ENCODE measurements at places on chromosomes 2 and 18.
A peak's percentile ranks its signal among the peaks of the same experiment; 100 is the strongest.

DNA sequence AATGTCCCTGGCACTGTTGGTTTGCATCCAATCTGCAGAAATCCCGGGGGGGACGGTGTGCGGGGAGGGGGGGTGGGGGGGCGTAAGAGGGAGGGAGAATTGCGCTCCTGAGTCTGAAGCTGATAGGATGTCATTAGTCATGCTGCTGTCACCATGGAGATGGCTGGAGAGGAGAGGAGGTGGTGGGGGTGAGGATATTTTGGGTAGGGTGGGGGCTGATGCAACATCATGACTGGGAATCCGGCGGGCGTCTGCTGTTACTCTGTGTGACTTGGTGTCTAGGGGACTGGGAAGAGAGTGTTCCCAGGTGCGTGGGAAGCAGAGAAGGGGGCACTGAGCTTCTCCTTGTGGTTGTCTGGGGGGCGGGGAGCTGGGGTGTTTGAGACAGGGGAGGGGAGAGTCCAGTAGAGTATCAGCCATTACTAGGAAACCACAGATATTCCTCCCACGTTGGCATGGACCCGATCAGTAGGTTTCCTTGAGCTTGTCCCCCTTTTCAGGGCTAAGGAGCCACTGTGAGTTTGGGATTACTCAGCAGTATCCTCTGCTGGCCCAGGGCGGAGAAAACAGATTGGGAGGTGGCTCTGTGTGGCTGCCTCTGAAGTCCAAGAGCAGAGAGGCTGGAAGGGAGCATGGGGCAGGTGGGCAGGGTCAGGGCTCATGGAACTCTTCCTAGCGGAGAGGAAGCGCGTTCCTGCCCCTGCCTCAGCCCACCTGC, 18.9 kb downstream of the TET3 start:
- no peak for DNase-seq

DNA sequence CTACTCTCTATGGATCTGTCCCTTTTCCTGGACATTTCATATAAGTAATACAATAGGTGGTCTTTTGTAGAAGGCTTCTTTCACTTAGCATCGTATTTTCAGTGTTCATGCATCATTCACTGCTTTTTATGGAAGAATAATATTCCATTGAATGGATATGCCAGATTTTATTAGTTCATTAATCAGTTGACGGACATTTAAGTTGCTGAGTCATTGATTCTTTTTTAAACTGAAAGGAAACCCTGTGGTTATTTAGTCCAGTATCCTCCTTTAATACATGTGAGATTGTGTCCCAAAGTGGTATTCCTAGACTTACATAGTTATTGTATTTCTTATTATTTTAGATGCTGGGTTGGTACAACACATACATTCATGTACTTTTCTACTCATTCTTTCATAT, 162.1 kb upstream of the UNC80 start:
- DNase-seq, result no peak

DNA sequence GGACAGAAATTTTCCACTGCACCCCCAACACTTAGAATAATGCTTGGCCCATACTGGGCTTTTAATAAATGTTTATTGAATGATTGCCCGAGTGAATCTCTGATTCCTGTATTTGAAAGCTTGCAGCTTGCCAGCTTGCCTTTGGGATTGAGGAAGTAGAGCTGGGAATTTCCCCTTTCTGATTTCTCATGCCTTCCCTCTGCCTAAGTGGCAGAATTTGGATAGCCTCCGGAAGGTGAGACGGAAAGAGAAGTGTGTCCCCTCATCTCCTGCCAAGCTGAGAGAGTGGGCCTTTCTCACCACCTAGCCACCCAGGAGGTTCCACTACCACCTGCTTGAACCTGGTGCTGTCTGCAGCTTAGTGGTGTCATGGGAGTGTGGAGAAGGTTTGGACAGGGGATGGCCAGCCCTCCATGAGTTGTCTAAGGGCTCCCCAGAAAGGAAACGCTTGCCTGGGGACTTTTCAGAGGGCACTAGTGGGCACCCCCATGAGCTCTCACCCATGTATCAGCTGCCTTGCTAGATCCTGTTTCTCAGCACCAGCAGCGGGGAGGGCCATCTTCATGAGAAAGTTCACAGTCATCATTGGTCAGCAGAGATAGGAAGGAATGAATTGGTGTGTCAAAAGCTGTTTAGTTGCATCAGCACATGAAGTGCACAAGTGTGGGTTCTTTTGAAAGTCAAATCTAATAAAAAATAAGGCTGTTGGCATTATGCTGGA, 8.6 kb upstream of the NCOA1 start:
- no peak for DNase-seq

- DNase-seq, result no peak
Observed at GRCh38 chr2:164662066-164662465, 40.8 kb upstream of the GRB14 start.

DNA sequence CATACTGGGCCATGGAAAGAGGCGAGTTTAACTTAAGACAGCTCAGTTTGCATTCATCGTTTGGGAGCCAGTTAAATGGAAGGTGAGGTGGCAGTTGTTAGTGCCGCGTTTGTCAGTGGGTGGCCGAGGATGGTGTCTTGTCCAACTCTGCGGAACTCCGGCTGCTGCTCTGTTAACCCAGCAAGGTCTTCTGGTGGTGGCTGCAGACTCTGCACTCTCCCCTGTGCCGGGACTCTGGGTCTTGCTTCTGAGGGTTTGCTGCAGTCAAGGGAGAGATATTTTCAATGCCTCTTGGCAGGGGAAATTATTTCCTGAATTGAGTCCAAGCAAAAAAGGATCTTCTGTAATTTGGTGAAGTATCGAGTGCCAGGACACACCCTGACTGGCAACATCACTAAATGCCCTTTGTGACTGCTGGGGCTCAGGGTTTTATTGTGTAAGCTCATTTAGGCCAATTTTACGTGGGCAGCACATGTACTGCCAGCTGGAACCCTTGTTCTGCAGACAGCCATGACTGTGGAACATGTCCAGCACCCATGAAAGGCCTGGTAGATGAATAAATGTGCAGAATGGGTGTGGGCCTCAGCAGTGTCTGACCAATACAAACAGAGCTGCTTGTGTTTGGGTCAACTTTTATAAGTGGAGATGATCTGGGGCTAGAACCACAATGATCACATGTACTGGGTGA, 58.1 kb downstream of the IL1R2 start:
- DNase-seq, result no peak

- DNase-seq, result no peak
Observed at GRCh38 chr2:220499225-220499624, 871.8 kb downstream of the SLC4A3 start.

DNA sequence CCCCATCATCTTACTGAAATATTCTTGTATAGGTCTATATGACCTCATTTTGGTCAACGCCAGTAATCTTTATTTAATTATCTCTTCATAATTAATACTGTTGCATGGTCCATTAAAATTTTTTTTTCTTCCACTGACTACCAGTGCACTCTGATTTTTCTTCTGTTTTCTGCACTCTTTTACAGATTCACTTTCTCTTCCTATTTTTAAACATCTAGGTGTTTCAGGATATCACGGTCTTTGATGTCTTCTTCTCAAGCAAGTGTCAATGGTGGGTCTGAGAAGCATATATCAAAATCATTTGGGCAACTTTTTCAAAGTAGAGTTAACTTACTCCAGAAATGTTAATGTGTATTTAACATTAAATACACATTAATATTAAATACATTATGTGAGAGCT, 51.4 kb downstream of the CCDC141 start:
- no peak for DNase-seq

GRCh38 chr18:35688757-35689156, 107.2 kb downstream of the GALNT1 start:
- DNase-seq, result no peak

DNA sequence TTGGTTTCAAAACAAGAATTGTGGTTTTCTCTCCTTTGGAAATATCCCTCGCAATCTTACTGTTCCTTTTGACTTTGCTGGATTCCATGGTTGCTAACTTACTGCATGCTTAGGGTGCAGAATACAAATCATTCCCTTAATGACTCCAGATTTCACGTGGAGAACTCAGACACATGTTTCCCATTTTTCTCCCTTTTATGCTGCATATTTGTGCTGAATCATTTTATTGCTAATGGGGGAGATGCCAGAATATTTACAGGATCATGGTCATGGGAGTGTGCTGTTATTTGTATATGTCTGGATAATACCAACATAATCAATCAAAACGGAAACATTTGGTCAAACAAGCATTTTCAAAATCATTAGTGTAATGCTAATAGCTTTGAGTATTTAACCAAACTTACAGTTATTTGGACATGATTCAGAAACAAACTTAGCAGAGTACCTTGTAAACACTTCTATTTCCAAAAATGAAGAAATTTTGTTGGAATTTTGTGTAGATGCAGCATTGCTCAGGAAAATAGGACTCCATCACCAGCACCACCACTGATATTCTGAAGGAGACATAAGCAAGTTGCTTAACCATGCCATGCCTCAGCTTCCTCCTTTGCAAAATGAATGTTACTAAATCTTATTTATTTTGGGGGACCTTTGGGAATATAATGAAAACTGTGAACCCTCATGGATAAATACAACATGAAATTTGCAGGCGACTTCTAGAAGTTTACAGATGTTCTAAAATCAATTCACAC, 122.5 kb upstream of the RND3 start:
- DNase-seq, result no peak

GRCh38 chr2:58039170-58039611, 7.4 kb upstream of the VRK2 start:
- DNase-seq, result no peak

GRCh38 chr2:100262555-100263320, 59.6 kb downstream of the LONRF2 start:
- peak; percentile 47 for DNase-seq

DNA sequence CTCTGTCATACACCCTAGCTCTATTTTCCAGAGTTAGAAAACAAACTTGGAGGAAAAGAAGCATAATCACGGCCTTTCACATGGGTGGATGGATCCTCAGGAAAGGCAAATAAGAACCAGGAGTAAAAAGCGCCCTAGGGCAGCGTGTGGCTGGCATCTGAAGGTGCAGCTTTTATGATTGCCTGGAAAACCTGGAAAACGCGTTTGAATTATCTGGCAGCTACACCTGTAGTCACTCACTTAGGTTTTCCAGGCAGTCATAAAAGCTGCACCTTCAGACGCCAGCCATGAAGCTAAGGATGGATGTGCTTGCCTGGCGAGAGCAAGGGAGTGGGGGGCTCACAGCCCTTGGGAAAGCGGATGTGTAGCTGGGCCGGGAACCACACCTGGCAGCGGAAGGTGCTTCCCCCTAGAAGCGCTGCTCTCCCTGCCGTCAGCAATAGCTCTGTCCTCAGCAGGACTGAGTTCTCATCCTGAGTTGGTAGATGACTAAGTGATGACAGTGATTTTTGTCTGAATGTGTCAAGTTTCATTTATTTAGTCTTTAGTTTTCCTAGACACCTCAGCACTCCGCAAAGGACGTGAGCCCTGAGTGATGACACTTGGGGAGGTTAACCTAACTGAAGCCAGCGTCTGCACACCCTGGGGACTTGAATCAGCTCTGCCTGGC, 82.0 kb downstream of the DCDC2C start:
- no peak for DNase-seq

GRCh38 chr2:177989029-177989885, 83.3 kb downstream of the PDE11A start:
- DNase-seq, result no peak

DNA sequence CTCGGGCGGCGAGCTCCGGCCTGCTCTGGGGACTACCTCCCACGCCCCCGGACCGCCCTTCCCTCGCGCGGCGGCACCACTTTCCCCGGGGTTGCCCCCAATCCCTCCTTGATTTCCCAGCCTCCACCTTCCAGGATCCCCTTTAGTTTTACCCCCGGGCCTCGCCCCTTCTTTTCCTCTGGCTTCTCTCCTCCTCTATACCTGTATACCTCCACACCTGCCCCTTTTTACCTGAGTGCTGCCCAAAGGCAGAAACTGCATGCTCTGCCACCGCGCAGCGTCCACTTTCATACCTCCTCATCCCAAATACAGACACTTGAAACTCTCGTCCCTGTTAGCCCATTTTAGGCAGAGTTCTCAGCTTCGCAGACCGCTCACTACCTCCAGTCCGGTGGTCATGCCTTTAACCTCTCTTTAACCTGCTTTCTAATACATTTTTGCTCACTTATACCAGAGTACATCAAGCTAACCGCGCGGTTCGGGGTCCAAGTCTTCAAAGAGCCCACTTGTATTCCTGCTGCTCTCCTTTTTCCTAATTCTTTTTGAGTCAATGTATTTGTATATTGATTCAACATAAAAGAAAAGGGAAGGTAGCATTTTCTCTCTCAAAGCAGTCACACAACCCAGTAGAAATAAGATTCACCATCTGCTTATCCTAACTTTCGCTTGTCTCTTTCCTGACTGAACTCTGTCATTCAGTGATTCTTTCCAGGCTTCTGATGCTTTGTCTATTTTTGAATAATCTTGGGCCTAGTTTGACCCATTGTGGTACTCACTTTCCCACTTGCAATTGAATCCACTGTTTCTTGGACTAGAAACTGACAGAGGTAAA, 901 bp downstream of the SPOPL start:
- no peak for DNase-seq

GRCh38 chr18:54125429-54125828, 99.0 kb downstream of the MBD2 start:
- DNase-seq, result no peak

GRCh38 chr2:160460333-160460731, 33.3 kb downstream of the RBMS1 start:
- DNase-seq, result no peak
